HEK293T (cell line): ENCODE measurements at places on chromosomes 2 and 18.

DNA sequence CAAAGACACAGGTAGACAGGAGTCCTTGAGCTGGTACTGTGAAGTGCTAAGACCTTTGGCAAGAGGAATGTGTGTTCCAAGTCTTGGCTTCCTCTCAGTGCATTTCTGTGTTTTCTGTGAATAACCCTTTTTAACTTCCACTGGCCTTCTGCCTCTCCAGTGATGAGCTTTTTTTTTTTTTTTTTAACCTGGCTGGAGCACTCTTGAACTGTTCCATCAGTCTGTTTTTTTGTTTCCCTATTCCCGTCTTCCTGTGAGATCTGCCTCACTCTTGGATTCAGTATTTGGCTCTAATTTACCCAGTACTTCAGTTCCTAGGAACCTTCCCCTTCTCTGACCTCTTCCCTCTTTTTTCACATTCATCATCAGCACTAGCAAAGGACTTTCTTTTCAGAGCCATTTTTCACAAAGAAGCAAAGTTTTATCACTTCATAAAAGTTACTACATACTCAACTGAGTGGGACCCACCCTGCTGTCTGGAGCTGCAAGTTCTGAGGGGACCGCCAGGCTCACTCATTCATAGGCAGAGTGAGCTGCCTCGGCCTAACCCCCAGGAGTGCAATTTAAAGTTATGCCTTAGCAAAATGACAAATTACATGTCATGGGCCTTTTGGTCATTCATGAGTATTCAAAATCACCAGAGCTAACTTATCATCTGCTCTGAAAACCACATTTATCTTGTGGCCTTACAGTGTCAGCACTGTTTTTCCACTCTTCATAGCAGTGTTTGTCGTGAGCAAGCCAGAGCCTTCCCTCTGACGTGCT, 126.9 kb upstream of the DAPL1 start:
- no peak for DNase-seq

GRCh38 chr2:149290662-149291061, 39.7 kb upstream of the LYPD6 start:
- DNase-seq: no peak

GRCh38 chr18:13007248-13007560, 16.0 kb downstream of the CEP192 start:
- DNase-seq: no peak

- DNase-seq: no peak
Measured at GRCh38 chr18:22556222-22557167, 138.8 kb upstream of the CTAGE1 start.

DNA sequence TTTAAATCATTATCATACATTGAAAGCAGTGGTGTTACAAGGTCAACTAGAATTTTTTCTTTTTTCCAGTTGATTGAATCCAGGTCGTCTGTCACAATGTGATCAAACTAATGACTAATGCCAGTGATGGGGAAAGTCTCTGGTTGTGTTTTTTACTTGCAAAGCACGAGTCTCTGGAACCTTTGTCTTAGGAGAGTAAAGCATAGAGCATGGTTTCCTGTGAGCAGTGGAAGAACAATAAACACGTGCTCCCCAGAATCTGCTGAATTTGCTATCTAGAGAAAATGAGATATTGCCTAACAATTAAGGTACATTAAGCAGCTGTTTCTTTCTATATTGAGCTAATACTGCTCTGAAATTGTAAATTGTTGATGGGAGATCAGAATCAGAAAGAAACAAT, 1332.4 kb upstream of the TMEFF2 start:
- no peak for DNase-seq

- no peak for DNase-seq
Measured at GRCh38 chr2:218853766-218854165, 5.8 kb upstream of the WNT6 start.

DNA sequence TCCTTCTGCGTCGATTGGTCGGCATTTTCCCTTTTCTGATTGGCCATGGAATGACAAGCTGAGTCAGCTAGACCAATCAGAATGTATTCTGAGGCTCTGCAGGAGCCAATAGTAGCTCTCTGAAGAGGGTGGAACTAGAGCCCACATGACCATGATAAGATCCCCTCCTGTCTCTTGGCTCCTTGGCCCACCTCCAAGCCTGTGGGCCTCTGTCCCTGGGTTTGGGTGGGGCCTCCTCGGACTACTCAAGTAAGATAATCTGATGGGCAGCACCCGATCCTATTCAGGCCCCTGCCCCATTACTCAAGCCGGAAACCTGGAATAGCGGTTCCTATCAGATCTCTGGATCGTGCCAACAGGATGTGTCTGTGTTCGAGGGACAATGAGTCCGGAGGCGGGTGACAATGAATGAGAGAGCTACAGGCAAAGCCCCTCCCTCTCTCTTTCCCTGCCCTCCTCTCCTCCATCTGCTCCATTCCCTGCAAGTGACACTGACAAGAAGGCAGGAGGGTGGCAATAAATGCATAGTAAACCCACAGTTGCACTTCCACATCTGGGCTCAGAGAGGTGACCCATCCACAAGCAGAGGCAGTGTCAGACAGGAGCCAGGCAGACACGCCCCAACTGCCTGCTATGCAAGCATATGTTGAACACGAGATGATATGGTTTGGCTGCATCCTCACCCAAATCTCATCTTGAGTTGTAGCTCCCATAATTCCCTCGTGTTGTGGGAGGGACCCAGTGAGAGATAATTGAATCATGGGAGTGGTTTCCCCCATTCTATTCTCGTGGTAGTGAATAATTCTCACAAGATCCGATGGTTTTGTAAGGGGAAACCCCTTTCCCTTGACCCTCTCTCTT, 114.7 kb downstream of the TNS1 start:
- no peak for DNase-seq

- DNase-seq: no peak
Measured at GRCh38 chr2:179622112-179622511, 239.3 kb downstream of the ZNF385B start.

DNA sequence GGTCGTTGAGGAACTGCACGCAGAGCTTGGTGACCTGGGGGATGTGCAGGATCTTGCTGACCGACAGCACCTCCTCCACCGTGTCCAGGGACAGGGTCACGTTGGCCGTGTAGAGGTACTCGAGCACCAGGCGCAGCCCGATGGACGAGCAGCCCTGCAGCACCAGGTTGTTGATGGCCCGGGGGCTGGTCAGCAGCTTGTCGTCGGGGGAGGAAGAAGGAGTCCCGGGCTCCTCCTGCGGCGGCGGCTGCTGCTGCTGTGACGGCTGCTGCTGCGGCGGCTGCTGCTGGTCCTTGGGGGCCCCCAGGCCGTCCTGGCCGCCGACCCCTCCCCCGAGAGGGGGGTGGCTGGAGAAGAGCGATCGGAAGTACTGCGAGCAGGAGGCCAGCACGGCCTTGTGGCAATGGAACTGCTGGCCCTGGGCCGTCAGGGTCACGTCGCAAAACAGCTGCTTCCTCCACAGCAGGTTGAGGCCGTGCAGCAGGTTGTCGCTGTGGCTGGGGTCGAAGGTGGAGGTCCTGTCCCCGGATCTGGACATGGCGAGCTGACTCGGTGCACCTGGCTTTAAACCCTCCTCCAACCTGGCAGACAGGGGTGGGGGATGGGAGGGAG, 2.7 kb downstream of the KLHL14 start:
- DNase-seq: no peak

- no peak for DNase-seq
Measured at GRCh38 chr2:177262092-177262491, 2.4 kb downstream of the NFE2L2 start.

DNA sequence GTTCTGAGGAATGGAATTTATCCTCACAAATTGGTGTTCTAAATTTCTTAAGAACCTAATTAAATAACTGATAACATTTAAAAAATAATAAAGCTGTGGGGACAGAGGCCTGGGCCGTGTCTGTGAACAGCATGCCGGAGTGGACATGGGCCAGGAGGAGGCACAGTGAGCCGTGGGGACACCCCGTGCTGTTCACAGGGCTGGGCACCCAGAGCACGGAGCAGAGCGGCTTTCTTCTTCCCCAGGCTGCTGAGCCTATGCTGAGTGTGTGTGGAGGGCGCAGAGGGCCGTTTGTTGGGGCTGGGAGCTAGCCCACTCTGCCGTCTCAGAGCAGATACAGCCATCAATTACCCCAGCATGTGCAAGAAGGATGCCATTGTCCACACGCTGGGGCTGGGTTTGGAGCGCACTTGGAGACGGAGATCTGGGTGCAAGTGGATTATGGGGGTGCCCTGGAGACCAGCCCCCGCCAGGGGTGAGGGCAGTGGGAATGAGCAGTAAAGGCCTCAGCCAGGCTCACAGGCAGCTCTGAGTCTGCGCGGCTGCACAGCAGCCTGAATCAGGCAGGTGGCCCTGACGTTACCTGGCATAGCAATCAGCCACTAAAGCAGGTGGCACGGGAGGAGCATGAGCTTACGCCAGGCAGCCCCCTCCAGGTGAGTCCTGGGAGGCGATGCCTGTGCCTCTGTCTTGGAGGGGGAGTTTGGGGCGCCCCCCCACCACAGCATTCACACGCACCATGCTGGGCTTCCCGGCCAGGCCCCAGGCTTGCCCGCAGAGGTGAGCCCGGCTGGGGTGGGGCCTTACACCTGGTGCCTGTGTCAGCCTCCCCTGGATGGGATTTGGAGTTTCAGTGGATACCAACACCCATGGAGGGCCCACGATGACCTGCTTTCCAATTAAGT, 52.1 kb upstream of the SLC66A3 start:
- no peak for DNase-seq

GRCh38 chr2:121545913-121546312, 15.2 kb downstream of the RNU4ATAC start:
- no peak for DNase-seq

DNA sequence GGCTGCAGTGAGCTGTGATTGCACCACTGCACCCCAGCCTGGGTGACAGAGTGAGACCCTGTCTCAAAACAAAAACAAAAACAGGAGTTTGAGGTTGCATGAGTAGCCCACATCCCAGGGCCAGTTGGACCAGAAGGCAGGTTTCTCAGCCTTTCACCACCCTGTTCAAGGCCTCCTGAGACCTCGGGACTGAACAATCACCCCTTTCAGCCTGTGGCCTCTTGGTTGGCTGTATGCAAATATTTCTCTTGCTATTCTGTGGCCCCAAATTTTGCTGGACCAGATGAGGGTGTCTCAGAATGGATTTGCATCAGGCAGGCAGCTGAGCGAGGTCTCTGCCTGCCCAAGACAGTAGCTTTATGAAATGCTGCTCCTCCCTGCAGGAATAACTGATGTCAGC, 56.9 kb downstream of the DPYSL5 start:
- DNase-seq: no peak

DNA sequence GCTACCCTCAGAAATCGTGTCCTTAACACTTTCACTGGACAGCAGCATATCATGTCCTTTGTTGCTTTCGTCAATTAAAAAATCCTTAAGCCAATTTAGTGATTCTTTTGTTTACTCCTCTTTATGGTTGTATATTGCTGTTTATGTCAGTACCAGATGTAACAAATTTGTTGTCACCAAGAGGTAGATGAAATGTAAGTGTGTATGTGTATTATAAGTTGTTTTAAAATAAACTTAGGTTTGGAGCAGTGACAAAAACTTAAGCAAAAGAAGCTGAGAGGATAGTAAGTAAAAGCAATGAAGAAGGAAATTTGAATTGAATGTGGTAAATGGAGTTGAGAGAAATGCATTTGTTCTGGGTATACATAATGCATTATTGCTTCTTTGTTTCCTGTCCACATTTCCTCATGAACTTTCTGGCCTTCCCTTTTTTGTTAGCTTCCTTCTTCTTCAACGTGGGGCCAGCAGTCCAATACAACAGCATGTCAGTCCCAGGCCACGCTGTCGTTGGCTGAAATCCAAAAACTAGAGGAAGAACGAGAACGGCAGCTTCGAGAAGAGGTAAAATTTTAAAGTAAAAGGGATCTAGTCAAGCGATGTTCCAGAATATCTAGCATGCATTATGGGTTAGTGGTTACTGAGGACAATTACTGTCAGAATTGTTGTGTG, 30.5 kb upstream of the SNORC start:
- no peak for DNase-seq

GRCh38 chr2:112725545-112726457, 5.0 kb downstream of the NT5DC4 start:
- DNase-seq: no peak

- DNase-seq: no peak
Measured at GRCh38 chr2:56217106-56217505, 33.3 kb downstream of the CCDC85A start.

- peak; percentile 49 for DNase-seq
Measured at GRCh38 chr2:112869258-112869842, 32.8 kb upstream of the IL1B start.

DNA sequence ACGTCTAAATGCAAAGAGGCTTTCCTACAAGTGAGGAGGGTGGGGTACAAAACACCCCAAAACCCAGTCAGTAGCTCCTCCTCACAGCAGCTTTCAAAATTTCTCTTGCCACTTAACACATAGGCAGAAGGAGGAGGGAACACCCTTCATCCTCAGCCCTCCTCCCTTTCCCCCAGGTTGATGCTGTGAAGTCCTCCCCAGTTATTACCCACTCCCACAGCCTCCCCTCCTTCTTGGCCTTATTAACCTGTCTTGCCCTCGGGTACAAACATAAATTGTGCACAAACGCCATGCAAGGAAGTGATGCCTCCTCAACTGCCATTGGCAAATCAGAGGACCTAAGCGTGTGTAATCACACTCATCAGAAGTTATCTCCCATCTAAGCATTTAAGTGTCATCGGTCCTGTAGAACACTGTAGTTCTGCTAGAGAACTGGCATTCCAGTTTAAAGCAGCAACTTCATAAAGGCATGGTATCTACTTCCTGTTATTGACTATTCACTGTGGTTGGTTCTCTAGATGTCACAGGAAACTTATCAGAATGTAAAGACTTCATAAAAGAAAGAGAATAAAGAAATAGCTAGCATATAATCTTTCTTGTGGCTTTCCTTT, at the start of gene DSC1:
Gene DSC1 (minus strand): TSS at position 32 of the 611 bp plus-strand sequence. CDS start 262 bp downstream, outside the sequence.
- DNase-seq: no peak

- DNase-seq: no peak
Measured at GRCh38 chr2:168678153-168678853, 124.1 kb upstream of the NOSTRIN start.

GRCh38 chr18:22538426-22538825, 120.7 kb upstream of the CTAGE1 start:
- DNase-seq: no peak

GRCh38 chr2:118721817-118722551, 125.5 kb downstream of the EN1 start:
- no peak for DNase-seq

- DNase-seq: no peak
Measured at GRCh38 chr2:126824663-126825062, 74.0 kb upstream of the TEX51 start.

DNA sequence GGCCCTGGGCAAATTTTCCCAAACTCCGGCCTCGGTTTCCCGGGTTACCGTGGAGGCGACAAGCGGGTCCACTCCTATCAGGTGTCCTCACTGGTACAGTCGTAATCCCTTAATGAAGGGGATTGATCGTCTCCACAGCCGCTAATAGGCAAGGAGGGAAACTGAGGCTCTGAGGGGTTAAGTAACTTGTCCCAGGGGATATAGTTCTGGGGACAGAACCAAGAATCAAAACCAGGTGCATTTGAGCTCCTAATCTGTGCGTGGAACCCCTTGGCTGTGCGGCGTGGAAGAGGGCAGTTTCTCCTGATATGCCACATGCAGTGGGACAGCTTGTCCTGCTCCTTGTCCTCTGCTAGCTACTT, 157.2 kb downstream of the CYRIA start:
- DNase-seq: no peak
